ENCODE measurements at places on chromosomes 3 and 15.
A peak's percentile ranks its signal among the peaks of the same experiment; 100 is the strongest.

DNA sequence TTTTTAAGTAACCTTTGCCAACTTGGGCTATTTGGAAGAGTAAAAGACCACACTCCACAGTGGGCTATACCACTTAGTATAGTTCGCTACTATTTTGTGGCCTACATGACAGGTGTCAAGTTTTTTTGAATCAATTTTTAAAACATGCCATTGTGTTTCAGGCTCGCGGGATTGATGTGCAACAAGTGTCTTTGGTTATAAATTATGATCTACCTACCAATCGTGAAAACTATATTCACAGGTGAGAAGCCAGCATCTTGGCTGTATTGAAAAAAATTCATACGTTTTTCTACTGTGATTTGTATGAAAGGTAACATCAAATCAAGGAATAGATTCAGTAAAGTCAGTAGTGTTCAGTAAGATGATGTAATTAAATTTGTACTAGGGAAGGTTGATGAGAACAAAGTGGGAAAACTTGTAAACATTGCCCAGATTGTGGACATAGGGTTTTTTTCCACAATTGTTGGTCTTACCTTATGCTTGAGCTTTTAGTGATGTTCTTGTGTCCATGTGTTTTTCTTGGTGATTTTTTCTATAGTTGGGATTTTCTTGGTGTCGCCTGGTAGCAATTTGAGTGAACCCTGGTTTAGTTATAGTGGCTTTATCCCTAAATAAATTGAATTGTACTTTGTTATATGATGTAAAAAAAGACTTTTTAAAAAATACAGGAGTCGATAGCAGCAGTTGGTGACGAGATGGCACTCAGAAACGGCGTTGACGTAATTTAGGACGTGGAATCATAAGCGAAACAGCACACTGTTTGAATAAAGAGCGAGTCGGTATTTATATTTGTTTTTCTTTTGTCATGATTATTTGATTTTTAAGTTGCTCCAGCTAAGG lies 4.5 kb downstream of the EIF4A2 start:
- no peak for DNase-seq

DNA sequence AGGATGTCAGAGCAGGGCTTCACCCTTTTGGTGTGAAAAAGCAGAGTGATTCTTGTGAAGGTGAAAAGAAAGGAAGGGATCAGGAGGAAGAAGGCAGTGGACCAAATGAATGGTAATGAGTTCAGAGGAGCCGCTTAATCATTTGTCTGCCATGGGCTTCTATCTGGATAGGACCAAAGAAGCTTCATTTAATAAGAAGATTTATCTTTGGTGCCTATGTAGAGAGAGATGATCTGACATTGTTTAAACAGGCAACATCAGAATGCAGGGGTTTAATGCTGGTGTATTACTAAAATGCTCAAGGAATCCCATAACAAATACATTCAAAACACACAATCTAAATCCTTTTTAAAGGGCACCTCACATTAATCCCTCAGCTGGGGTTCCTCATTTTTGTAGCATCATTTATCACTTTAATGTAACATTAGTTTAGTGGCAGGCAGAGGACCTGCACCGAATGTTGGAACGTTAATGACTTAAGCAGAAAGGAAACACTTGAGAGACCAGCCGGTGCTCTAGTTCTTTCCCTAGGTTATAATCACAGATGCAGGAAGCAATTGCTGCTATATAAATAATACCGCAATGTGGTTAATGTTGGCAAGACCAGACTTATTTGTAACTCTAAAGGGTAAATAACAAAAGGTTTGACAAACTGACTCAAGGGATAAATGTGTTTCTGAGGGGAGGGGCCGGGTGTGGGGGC lies 27.9 kb upstream of the IL1RAP start:
- DNase-seq: peak; percentile 22

- DNase-seq: peak; percentile 61
These were observed 10.8 kb downstream of the UMPS start for GRCh38 chr3:124741027-124741426.

DNA sequence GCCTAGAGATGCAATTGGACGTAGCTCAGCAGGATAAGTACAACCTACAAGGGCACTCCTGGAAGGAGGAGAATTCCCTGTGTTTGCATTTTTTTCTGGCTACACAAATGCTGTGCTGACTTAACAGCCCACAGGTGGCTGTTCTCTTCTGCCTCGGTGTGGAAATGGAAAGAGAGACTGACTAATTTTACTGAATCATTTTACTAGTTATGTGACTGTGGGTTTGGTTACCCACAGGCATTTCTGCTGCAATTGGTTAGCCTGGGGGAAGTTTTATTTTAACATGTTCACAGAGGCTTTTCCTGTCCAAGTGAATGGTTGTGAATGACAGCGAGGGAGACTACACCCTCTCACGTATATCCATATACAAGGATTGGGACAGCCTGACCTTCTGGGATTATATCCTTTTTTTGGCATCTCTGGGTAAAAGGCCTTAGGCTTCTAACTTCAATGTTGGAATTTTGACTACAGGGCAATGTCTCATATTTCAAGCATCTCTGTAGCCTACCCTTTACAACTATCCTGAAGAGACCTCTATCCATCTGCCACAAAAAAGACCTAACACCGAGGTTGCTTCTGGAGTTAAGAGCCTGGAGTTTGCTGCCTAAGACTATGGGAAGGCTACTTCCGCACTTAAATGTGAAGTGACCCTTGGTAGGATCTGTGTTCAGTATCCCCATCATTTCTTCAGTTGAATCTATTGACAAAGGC lies 67.2 kb upstream of the TP63 start:
- peak; percentile 48 for DNase-seq

DNA sequence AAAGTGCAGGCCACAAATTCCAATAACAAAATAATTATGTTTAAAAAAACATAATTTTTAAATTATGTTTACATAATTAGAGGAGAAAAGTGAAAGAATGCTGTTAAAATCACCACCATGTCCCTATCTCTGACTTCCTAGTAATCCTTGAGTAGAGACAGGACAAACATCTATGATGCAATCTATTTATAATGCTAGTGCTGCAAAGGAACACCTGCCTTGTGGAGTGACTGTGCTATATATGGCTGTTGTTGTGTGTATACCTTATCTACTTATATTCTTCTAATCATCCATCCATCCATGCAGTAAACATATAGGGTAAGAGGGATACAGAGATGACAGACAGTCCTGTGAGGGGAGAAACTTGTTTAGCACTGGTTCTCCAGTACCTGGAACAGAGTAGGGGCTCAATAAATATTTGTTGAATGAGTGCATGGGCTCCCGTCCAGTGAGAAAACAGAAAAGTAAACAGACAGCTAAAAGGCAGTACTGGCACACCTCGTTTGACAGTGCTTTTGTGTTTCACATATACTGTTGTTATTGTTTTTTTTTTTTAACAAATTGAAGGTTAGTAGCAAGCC lies 229.3 kb upstream of the UBE2E1 start:
- no peak for DNase-seq

DNA sequence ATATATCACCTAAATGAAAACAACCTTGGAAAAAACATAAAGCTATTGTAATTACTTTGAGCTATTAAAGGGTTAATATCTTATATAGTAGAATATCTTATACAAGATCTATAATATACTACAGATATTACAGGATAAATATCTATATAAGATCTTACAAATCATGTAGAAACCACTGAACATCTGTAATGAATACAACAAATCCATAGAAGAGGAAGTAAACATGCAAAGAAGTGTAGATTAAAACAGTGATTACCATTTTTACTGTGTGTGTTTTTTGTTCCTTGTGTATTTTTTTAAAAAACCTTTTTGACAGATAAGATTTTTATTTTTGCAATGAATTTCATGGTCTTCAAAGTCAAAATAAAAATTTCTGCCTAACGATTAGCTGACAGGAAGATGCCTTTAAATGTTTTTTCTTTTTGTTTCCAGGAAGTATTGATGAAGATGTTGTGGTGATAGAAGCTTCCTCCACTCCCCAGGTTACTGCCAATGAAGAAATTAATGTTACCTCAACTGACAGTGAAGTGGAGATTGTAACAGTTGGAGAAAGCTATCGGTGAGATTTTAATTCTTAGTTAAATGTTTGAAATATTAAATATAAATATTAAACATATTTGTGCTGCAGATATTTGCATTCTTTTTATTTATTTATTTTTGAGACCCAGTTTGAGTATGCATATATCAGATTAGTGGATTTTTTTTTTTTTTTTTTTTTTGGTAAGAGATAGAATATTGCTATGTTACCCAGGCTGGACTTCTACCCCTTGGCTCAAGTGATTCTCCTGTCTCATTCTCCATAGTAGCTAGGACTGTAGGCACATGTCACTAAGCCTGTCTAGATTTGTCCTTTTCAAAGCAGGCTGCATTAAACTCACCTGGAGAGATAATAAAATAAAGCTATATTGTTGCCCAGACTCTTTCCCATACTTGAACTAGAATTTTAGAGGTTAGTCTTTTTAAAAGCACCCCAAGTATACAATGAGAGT lies 52.8 kb upstream of the CCNB2 start:
- no peak for DNase-seq

DNA sequence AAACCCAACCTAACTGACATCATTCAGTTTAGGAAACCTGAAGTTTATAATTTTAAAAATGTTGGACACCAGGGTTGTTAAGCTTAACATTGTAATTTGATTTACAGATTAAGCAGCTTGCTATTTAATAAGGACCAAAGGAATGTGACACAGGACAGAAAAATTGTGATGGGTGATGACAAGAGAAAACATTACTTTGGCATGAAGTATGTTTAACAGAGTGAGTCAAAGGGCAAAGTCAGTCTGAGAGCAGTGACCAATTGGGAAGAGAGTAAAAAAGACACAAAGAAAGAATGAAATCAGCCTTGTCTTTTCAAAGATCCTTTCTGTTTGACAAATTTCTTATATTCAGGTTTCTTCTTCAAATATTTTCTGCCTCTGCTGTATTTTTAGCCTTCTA lies 1301.6 kb downstream of the SI start:
- DNase-seq: no peak

DNA sequence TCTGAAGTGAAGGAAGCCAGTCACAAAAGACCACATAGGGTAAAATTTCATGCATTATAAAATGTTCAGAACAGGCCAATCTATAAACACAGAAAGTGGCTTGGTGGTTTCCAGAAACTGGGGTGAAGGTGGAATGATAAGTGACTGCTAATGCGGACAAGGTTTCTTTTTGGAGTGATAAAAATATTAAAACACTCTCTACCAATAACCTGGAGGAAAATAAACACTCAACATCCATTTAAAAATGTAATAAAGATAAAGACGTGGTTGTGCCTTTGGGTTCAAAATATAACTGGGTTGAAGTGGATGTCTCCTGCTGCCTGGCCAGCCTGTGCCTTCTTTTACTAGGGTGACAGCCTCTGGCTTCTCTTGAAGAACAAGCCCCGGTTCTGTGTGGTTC lies 70.9 kb upstream of the GCNT3 start:
- DNase-seq: no peak

DNA sequence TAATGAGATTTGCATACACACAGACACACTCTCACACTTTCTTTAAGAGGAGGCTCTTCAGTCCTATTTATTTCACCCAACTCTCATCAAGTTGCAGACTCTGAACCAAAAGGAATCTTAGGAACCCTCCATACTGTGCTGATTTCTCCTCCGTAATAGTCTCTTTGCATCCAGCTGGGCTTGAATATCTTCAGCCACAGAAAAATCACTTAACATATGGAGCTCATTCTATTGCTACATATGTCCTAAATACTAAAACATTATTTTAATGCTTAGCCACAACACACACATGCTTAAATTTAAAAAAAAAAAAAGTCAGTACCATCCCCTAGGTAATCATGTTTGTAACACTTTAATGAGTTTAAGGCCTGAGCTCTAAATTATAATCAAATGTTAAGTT lies 287.5 kb upstream of the CNTN6 start:
- no peak for DNase-seq

DNA sequence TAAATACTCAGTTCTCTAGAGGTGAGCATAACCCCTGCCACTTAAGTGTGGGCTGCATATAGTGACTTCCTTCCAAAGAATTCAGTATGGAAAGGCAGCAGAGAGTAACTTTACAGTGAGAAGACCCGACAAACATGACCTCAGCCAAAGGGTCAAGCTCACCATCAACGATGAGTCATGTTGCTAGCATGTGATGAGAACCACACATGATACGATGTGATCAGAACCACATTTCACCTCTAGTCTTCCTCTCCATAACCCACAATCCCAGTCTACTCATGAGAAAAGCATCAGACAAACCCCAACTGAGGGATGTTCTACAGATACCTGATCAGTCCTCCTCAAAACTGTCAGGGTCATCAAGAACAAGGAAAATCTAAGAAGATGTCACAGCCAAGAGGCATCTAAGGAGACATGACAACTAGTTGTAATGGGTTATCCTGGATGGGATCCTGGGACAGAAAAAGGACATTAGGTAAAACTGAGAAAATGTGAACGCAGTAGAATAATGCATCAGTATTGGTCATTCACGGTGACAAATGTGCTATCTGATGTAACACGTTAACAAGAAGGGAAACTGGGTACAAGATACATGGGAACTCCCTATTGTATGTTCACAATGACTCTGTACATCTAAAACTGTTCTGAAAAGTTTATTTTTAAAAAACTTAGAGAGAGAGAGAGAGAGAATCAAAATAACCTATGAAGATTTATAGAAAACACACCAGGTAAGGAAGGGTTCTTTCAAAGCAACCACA lies 28.3 kb downstream of the SEC61A1 start:
- DNase-seq: peak; percentile 82

DNA sequence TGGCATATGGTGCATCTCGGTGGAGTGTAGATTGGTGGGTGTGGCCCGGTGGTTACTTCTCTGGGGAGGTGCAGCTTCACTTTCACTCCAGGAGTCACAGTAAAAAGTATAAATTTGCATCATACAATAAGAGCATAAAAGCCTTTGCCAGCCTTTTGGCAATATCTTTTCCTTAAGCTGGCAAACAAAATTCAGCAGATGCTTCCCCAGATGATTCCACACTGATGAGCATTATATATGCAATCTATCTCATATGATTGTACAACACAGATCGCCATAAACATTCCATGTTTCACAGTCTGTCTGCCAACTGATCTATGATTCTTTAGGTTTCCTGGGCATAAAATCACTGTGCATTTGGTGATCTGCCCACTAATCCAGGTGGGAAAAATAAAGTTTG lies 120.2 kb upstream of the ALCAM start:
- no peak for DNase-seq

- DNase-seq: no peak
These were observed 26.5 kb downstream of the PLA1A start for GRCh38 chr3:119624002-119624720.

All from cardiac fibroblast (primary cell).